IMR-90 (cell line): ENCODE measurements at places on chromosomes 11 and 22.

DNA sequence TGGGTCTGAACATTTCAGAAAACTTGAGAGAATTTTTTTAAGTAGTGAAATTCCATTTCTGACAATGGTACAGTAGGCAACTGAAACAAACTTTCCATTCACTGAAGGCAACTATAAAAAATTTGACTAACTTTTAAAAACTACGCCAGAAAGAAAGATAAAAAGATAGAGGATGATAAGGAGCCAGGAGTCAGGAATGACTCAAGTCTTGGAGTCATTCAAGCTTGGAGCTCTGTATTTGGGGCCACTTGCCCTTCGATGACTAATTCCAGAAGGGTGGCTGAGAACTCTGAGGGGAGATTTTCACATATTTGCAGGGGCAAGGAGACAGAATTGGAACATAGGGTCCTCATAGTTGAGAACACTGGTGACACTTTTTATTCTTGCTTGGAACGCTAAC is 1083.2 kb upstream of the CNTN5 start:
- DNase-seq = peak; percentile 46

DNA sequence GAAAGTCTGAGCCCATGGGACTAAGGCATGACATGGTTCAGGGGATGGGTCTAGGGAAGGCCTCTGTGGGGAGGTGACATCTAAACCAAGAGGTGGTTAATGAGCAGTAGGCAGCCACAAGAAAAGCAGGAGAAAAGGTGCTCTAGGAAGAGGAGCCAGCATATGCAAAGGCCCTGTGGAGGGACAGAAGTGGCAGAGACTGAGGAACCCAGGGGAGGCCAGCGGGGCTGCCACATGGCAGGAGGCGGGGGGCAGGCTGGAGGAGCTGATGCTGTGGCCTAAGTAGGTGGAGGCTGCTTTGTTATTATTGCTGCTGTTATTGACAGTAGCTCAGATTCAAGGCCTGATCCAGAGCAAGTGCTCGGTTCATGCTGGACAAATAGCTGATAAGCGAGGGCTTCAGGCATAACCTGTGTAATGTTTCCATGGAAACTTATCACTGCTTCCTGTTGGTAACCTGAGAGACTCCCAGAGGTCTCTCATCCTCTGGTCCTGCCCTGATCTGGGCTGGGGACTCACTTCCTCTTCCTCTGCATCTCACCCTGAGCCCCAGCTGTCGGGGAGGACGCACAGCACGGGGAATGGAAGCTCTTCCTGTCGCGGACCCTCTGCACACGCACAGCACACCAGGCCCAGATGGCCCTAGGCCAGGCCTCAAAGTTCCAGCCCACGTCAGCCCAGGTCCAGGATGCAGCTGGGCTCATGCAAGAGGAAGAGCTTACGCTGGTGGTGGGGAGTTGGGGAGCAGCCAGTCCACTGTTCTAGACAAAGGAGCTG is 75.2 kb upstream of the TP53I11 start:
- DNase-seq = peak; percentile 22

DNA sequence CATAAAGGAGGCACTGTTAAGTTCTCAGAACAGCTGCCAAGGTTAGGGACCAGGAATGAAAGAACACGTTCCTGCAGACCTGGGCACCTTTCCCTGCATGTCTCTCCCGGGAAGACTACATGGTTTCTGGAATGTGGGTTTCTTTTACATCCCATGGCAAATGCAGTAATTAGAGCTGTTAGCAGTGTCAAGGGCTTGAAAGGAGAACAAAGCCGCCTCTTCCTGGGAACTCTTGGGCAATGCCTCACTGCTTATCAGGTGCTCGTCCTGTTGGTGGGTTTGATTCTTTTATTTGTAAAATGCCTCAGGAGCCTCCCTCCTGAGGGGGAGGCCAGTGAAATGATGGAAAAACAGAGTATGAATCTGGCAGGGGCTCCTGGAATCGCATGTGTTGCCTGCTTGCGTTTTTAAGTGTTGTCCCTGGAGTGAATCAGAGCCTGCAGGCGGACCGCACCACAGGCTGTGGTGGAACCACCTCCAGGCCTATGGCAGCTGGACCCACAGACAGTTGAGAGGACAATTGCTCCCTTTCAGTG is 723 bp upstream of the C22orf31 start:
- DNase-seq = no peak

- no peak for DNase-seq
Observed at GRCh38 chr11:45527898-45528297, 137.5 kb downstream of the CHST1 start.

DNA sequence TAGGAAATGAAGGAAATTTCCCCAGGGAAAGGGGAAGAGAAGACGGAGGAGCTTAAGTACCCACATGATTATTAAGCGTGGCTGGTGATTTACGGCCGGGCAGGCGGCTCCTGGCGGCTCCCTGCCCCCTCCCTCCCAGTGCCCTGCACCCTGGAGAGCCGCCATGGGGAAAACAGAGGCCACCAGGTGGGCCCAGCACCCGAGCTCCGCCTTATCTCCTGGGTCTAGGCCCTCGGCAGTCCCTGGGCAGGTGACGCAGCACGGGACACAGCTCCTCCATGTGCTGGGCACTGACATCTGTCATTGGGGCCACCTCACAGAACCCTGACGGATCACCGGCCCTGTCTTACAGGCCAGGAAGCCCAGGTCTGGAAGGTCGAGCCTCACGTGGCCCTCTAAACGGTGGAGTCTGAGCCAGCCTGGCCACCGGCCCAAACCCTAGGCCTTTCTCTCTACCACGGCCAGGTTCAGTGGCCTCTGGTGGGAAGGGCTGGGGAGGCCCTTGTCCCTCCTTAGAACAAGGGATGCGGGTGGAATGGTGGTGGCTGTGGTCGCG is 60.2 kb upstream of the PPARA start:
- DNase-seq = no peak

GRCh38 chr11:92492372-92492771 is 267.8 kb downstream of the FAT3 start:
- DNase-seq = no peak

GRCh38 chr11:19241260-19242178 is 774 bp upstream of the E2F8 start:
- DNase-seq = no peak

- no peak for DNase-seq
Observed at GRCh38 chr22:26642465-26643417, 14.6 kb upstream of the MIAT start.

- DNase-seq = no peak
Observed at GRCh38 chr22:41302021-41302767, 869 bp downstream of the ZC3H7B start.

DNA sequence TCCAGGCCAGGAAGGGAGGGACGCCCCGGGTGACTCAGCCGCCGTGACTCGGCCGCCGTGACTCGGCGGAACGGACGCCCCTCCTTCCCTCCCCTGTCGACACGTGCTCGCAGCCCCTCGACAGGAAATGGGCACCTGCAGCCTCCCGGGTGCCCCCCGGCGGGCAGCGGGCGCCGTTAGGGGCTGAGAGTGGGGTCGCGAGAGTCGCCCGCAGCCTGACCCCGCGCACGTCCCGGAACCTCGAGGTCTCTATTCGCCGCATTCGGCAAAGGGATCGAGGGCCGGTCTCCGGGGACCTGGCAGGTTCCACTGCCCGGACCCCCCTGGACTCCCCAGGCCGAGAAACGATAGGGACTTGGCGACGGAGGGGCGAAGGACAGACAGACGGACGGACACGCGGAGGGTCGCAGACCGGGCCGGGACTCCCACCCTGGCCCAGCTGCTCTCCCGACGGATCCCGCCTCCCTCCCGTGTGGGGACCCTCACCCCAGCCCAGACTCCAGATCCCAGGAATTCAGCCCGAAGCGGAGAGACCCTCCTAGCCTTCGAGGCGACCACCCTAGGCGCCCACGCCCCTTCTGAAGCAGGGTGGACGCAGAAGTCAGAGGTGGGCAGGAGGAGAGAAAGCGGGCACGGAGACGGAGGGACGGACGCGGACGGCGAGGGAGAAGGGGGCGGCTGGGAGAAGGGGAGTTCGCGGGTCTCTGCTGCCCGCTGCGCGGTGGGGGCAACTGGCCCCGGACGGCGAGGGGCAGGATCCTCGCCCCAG is 648 bp downstream of the FOSL1 start:
- peak; percentile 81 for DNase-seq

DNA sequence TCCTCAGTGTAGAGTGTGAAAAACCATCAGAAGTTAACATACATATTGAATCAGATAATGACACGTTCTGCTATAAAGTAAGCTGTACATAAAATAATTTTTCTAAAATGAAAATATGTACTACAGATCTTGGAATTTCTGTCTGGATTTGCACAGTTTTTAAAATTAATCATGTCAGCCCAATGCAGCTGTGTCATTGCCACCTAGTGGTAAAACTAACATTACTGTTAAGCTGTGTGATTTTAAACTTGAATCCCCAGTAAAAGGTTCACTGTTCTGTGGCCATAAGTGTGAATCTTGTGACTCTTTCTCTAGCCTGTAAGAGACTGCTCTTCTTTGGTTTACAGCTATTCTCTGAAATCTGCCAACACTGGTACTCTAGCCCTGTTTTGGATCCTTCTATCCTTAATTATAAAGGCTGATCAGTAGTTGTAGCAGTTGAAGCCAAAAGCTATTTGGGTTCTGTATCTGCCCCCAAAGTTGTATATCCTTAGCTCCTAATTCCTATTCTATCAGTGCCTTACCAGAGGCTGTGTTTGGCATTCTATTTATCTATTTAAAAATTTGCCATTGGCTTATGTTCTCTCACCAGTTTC is 4.0 kb downstream of the JRKL start:
- DNase-seq = peak; percentile 61

GRCh38 chr11:17932472-17932871 is 80.4 kb downstream of the SERGEF start:
- DNase-seq = no peak

DNA sequence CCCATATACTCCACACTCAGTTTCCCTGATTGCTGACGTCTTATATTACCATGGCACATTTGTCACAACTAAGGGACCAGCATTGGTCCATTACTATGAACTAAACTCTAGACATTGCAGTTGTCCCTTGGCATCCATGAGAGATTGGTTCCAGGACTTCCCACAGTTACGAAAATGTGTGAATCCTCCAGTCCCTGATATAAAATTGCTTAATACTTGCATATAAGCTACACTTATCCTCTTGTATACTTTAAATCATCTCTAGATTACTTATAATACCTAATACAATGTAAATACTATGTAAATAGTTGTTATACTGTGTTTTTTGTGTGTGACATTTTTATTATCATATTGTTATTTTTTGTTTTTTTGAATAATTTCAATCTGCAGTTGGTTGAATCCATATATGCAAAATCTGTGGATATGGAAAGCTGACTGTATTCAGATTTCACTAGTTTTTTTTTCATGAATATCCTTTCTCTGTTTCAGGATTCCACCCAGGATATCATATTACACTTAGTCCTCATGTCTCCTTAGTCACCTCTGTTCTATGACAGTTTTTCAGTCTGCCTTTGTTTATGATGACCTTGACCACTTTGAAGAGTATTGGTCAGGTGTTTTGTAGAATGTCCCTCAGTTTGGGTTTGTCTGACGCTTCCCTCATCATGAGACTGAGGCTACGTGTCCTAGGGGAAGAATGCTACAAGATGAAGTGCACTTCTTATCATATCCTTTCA is 55.3 kb downstream of the INSC start:
- DNase-seq = peak; percentile 54

- DNase-seq = no peak
Observed at GRCh38 chr11:766106-766935, 11.0 kb downstream of the GATD1 start.

- DNase-seq = no peak
Observed at GRCh38 chr11:44979543-44980399, 29.1 kb upstream of the TP53I11 start.

DNA sequence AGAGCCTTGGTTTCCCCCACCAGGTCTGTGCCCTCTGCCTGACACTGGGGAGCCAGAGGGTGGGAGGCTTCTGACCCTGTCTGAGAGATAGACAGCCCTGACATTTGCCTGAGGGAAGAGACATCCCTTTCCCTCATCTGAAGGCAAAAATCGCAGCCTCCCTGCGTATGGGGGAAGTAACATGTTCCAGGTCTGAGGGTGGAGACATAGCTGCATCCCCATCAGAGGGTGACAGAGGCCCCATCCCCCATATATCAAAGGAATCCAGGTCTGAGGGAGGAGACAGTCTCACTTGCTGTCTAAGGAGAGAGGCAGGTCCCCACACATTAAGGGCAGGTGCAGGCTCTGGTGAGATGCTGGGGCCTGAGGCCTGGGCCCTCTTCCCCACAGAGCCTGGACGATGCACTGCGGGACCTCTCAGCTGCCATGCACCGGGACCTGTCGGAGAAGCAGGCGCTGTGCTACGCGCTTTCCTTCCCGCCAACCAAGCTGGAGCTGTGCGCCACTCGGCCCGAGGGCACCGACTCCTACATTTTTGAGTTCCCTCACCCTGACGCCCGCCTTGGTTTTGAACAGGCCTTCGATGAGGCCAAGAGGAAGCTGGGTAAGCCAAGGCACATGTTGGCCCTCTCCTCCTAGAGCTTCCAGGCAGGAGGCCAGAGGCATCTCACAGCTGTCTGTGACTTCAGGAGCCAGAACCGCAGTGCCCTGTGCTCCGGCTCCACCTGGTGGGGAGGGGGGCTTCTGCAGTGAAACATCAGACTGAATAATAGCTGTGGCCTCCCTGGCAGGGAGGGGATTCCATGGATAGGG is 16.1 kb upstream of the RELT start:
- DNase-seq = peak; percentile 49

DNA sequence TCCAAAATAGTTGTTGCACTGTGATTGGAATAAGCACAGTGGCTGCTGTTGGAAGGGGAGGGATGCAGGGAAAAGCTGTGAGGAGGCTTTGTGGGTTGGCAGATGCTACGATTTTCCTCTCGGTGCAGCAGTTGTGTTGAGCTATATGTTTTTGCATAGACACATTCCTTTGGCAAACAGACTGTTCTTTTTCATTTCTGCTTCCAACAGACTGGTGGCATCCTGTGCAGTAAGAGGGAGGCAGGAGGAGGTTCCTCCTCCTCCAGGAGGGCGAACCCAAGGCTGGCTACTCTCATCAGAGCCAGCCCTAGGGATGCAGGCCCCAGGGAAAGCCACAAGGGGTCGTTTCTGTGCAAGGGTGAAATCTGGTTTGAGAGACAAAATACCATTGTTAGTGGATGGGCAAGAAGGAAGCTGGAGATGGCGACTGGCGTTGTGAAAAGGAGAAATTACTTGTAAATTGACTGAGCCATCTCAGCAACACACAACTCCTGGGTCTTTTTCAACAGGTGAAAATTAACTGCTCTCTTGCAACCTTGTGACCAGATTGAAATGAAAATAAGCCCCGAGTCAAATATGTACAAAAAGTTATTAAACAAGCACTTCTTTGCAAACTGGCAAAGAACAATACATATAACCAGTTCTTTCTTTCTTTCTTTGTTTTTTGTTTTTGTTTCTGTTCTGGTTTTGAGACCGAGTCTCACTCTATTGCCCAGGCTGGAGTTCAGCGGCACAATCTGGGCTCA is 26.5 kb upstream of the UBASH3B start:
- DNase-seq = peak; percentile 77
